ENCODE measurements at places on chromosomes 4 and X.

DNA sequence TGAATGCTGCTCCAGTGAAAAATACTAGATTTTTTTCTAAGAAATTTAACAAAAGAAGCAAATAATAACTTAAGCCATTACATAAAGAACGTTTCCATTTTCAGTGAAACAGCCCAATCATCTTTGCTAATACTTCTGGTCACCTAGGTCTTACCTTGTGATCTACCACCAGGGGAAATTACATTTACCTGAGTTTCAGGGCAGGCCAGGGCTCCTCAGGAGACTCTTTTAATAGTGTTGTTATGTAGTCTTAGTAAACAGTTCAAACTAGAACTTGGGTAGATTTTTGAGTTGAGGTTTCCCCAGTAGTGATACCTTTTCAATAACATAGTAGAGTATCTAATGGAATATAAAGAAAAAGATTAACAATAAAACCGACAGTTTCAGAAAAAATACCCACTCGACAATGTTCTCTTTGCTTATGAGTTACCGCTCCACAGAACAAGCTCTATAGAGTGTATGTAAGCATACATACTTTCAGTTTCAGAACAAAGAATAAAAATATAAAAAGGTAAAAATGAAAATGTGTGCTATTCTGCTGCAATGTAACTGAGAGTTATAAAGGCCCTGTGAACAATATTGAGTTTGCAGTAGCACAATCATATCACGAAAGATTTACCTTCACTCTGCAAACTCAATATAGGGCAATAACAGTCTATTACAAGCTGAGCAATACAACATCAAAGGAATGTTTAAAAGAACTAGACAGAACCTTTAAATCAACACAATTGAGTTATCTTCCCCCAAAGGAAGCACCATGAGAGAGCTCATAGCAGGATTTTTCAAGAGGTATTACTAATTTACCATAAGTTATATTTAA lies 165.8 kb downstream of the ATOH1 start:
- no peak for DNase-seq

- peak; percentile 33 for DNase-seq
These were observed 26.8 kb upstream of the BOD1L1 start for GRCh38 chr4:13654162-13654797.

DNA sequence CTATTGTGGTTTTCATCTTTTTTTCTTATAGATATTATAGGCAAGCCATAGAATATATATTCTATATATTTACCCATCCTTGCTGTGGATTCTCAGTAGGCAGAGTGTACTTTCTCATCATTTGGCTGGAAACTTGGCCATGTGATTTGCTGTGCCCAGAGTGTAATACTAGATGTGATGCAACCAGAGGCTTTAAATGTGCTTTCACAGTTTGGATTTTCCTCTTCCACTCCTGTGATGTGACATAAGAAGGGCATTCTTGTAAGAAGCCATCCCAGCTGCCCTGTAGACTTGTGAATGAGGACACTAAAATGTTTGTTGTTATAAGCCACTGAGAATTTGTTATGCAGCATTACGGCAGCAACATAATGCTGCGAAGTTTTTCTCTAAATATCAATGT lies 10.4 kb upstream of the HPGDS start:
- no peak for DNase-seq

GRCh38 chr4:37453999-37454800 lies 209.7 kb downstream of the NWD2 start:
- DNase-seq = no peak

- DNase-seq = no peak
These were observed 126.0 kb downstream of the TENM3 start for GRCh38 chr4:182369211-182369610.

- DNase-seq = peak; percentile 42
These were observed 70.6 kb downstream of the ARFIP1 start for GRCh38 chr4:152850377-152850776.

DNA sequence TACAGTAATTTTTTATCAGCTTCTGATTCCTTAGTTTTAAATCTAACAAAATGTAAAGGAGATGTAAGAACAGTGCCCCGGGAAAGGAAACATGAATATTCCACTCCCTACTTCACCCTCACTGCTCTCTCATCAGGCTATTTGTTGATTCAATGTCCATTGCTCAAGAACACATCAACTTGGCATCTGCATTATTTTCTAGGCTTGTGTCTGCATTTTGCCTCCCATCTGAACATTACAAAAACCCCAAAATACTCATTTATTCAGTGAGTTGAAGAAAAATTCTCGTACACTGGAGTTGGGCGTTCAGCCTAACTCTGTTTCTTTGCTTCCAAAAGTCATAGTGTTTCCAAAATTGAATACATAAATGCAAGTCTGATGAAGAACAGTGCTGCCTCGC lies 25.6 kb downstream of the ARHGAP6 start:
- DNase-seq = no peak

DNA sequence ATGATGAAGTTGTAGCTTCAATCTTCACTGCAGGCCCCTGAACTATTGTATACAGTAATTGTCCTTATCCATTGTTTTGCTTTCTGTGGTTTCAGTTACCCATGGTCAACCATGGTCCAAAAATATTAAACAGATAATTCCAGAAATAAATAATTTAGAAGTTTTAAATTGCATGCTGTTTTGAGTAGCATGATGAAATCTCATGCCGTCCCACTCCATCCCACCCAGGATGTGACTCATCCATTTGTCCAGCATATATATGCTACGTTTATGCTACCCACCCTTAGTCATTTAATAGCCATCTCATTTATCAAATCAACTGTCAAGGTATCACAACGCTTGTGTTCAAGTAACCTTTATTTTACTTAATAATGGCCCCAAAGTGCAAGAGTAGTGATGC lies 34.5 kb downstream of the IQCM start:
- no peak for DNase-seq

GRCh38 chrX:16914058-16914457 lies 32.4 kb upstream of the REPS2 start:
- DNase-seq = no peak
